Skin of body (tissue), 3 donors: ENCODE measurements at places on chromosomes 1 and 21.

DNA sequence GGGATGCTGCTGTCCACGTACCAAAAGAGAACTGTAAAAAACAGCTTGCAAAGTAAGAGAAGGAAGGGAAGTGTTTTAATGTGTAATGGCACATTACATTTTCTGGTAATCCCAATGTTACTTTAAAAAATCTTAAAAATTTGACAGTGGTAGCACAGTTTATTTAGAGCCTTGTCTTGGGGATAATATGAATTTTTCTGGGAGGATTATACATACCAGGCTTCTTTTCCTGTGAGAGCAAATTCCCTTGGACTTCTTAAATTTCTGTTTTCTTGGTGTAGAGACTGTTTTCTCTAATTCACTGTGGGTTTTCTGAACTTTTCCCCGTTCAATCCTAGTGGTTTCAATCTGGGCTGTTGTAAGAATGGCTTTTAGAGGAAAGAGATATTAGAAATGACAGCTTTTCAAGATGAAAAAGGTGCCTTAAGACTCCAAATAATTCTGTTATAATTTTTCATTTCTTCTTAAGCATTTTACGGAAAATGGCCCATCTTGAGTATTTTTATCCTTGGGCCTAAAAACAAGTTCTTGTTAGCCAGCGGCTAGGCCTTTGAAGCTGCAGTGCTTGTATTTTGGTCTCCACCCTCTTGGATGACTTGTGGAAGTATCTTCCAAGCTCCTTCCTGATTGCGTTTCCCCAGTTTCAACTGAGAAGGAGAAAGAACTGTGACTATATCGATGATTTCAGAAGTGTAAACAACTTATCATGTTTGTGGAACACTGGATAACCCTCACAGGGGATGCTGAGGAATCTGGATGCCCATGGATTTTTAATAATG is 70.0 kb downstream of the LEPR start:
- DNase-seq, result peak; percentile 48

GRCh38 chr1:24110642-24111261 is 1.2 kb downstream of the MYOM3 start:
- no peak for DNase-seq

DNA sequence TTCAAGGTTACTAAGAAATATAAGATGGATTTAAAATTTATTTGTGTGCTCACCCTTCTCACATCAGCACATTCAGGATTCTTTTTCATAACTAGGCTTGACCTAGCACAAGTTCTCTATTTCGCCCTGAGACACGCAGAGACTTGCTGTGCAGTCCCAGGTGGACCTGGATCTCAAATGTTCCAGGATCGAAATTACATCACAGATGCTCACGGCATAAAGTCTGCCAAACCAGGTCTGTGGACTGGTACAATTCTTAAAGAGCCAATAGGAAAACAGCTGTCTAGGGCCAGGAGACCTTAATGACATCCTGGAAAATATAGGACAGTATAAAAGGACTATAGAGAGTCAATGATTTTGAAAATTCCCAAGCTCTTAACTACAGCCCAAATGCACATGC is 2.2 kb downstream of the PGBD5 start:
- DNase-seq, result no peak

DNA sequence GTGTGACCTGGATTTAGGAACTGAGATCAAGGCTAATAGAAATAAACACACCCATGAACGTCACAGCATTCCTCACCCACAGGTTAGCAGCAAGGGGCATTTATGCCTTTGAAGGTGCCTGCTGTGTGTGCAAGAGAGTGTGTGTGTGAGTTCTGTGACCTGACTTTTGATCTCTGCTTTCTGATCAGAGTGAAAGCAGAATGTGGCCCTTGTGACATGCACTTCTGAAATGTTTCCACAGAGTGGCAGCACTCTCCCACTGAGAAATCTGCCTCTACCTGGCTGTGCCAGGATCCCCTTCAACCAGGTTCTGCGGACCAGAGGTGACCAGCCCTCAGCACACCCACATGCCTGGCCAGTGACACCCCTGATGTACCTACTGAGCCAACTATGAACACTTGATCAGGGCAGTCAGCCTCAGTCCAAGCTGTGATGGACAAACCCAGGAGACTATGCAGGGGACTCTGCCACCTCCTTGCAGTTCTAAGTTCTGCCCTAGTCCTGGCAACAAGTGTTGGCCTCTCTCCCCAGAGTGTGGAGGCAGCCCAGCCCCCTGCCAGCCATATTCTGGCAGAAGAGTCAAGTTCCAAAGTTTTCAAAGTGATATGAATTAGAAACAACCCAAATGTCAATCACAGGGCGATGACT is 41.0 kb downstream of the RXRG start:
- DNase-seq, result no peak

GRCh38 chr1:182128502-182128901 is 67.0 kb upstream of the ZNF648 start:
- no peak for DNase-seq

- no peak for DNase-seq
These were observed 4.4 kb downstream of the DVL1 start for GRCh38 chr1:1344655-1345361.

GRCh38 chr1:4322881-4323280 is 331.5 kb upstream of the AJAP1 start:
- DNase-seq, result no peak

DNA sequence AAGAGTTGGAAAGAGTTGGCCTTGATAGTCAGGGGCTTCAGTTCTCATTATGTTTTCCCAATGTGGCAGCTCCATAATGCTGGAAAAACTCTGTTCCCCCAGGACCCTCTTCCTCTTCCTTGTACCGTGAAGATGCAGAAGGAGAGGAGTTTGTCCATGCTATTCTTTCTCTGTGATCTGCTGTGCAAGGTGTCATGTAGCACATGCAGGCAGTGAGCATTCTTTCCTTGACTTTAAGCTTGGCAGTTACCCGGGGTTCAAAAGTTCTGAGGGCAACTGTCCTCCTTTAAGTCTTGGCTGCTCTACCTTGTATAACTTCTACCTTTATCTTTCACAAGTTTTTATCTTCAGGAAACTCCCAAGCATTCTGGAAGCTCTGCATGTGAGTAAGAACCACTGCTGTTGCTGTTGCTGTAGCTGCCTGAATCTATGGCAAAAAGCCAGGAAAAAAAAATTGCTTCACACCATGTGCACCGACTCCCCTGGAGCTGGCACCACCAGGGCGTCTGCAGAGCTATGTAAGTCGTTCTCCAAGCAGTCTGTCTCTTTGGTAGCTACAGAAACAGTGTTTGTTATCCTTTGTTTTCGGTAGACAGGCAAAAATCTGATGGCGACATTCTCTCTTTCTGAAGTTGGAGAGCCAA is 42.7 kb upstream of the SLC16A1 start:
- DNase-seq, result no peak

DNA sequence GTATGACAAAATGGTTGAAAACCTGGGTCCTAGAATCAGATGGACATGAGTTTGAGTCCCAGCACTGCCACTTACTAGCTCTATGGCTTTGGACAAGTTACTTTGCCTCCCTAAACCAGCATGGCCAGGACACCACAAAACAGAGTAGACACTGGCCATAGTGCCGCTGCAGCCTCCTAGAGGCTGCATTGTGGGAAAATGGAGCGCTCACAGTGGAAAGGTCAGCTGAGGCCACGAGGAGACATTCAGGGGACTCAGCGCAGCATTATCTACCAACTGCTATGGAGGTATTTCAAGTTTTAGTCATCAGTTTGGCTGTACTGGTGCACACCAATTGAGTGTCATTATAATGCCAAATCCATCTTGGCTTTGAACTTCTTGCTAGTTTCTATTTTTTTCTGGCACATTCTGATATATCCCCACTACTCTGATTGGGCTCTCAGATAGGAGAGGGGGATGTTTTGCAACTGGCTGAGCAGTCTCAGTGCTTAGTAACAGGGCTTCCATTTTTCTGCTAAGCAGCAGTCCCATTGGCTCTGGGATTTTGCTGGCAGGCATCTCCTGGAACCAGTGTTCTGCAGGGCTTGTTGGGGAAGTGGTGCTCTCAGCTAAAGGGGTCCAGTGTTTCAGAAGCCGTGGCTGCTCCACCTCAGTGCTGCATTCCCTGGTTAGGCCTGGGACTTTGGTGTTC is 16.2 kb downstream of the NT5C1A start:
- DNase-seq, result no peak

DNA sequence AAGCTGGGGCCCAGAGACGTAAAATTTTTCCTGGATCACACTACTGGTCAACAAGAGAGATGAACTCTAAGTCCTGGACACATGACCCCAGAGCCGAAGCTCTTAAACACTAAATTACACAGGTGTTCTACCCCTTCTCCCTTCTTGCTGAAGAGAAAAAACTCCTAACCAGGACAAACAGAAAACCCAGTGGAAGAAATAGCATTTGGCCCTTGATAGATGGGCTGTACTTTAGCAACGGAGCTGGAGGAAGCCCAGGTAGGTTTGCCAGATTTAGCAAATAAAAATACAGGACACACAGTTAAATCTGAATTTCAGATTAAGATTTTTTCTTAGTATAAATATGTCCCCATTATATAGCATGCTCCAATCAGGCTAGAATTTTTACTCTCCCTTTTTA is 72.7 kb downstream of the DIRAS3 start:
- no peak for DNase-seq

GRCh38 chr1:182833271-182833670 is 5.9 kb upstream of the DHX9 start:
- DNase-seq, result no peak

DNA sequence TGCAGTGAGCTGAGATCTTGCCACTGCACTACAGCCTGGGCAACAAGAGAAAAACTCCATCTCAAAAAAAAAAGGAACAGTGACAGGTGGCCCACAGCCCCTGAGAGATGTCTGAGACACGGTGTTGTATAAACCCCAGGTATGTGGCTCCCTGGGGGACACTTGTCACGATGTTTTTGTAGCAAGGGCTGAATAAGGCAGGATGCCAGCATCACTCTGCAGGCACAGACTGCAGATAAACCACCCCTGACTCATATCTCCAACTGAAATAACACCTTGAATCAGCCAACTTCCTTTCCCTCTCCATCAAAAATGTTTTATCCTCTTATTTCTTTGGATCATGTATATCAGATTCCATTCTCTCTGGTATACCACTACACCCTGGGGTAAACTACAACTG is 52.5 kb downstream of the NMNAT2 start:
- no peak for DNase-seq

DNA sequence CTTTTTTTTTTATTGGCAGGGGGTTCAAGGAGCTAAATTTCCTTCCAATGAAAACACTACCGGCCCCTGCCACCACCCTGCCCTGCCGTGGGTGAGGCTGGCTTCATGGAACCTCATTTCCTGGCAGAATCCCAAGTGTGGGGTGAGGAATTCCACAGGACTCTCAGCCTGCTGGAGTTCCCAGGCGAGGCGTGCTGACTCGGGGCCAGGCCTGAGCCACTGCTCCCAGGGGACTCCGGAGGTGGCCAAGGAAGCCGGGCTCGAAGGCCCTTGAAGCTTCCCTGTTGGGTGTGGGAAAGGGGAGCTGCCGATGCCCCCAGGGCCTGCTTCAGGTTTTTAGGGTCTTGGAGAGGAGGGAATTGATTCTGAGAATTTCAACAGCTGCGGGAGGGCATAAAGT is 95.3 kb upstream of the ACTRT2 start:
- DNase-seq, result no peak

GRCh38 chr1:198672124-198672523 is 33.3 kb downstream of the PTPRC start:
- DNase-seq, result no peak

- no peak for DNase-seq
These were observed 5.0 kb downstream of the SUCO start for GRCh38 chr1:172537827-172538391.

DNA sequence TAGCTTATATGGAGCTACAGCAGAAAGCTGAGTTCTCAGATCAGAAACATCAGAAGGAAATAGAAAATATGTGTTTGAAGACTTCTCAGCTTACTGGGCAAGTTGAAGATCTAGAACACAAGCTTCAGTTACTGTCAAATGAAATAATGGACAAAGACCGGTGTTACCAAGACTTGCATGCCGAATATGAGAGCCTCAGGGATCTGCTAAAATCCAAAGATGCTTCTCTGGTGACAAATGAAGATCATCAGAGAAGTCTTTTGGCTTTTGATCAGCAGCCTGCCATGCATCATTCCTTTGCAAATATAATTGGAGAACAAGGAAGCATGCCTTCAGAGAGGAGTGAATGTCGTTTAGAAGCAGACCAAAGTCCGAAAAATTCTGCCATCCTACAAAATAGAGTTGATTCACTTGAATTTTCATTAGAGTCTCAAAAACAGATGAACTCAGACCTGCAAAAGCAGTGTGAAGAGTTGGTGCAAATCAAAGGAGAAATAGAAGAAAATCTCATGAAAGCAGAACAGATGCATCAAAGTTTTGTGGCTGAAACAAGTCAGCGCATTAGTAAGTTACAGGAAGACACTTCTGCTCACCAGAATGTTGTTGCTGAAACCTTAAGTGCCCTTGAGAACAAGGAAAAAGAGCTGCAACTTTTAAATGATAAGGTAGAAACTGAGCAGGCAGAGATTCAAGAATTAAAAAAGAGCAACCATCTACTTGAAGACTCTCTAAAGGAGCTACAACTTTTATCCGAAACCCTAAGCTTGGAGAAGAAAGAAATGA is 37.6 kb downstream of the CENPF start:
- DNase-seq, result no peak

DNA sequence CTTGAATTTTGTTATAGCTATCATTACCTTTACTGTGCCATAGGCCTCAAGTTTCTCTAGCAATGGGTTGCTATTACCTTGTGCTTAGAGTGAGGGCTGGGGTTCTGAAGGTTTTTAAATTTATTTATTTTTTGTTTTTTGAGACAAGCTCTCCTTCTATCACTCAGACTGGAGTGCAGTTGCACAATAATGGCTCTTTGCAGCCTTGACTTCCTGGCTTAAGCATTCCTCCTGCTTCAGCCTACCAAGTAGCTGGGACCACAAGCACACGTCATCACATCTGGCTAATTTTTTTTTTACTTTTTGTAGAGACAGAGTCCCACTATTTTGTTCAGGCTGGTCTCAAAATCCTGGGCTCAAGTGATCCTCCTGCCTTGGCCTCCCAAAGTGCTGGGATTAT is 41.5 kb downstream of the SNX27 start:
- DNase-seq, result no peak

DNA sequence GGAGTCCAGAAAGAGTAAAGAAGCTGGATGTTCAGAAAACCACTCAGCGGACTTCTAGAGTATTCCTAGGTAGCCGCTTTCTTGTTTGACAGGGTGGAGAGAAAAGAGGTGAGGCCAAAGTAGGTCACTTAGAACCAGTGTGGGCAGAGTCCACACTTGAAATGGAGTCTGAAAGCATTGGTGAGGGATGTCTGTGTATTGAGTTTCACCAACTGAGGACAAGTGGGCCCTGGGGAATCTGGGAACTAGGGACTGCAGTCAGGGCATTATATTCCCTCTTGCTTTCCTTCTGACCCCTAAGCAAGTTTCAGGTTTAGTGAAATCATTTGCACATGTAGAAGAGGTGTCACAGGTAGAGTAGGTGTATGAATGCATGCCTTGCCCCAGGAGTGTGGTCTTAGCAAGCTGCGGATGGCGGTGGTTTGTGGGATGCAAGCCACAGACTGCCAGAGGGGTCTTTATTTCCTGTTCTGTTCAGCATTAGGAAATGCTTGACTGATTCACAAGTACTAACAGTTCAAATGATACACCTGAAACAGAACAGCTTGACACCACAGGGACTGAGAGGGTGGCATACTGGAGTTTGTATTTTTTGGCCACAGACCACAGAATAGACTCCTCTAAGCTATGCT is 1.1 kb upstream of the GNG12 start:
- no peak for DNase-seq

- DNase-seq, result no peak
These were observed 34.0 kb upstream of the RUNX3 start for GRCh38 chr1:24963943-24964693.
